ENCODE measurements at places on chromosomes 4 and X.

- no peak for DNase-seq
Observed at GRCh38 chrX:108033890-108034289, 11.0 kb upstream of the VSIG1 start.

GRCh38 chrX:38657562-38657961 is 96.2 kb downstream of the TSPAN7 start:
- no peak for DNase-seq

DNA sequence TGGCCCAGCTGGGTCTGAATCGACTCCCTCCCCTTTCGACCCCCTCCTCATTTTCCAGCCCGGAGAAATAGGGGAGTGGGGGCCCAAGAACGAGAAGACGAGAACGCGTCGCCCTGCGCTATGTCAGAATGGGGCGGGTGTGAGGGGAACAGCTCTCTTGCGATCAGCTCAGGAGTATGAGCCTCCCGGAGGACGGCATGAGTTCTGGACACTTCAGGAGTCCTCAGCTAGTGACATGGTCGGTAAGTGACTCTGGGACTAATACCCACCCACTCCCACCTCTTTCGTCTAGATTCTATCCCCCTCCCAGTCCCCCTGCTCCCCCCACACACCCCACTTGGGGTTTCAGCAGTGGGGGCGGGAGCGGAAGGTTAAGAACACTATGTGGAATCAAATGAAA is 944 bp downstream of the KLF8 start:
- no peak for DNase-seq

DNA sequence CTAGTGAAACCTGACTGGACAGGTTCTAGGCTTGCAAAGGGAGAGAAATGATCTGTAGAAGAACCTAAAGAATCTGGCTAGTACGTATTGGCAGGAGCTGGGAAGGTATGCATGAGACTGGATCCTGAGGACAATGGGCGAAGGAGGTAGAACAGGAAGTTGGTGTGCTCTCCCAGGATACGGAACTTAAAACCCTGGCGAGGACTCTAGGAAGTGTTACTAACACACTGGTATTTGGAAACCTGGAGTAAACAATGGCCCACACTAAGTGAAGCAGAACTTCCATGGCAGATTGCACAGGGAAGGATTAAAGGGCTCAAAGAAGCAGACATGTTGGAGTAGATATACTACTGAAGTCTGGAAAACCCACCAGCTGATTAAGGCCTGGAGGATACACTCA is 9.1 kb downstream of the SYN1 start:
- DNase-seq = no peak

GRCh38 chr4:109972786-109973528 is 60.3 kb downstream of the EGF start:
- DNase-seq = no peak

GRCh38 chr4:182174979-182175378 is 68.2 kb upstream of the TENM3 start:
- DNase-seq = no peak

GRCh38 chr4:135098061-135098460 is 896.5 kb upstream of the PABPC4L start:
- DNase-seq = no peak

- no peak for DNase-seq
Observed at GRCh38 chr4:54898056-54898562, 227.3 kb downstream of the KDR start.

DNA sequence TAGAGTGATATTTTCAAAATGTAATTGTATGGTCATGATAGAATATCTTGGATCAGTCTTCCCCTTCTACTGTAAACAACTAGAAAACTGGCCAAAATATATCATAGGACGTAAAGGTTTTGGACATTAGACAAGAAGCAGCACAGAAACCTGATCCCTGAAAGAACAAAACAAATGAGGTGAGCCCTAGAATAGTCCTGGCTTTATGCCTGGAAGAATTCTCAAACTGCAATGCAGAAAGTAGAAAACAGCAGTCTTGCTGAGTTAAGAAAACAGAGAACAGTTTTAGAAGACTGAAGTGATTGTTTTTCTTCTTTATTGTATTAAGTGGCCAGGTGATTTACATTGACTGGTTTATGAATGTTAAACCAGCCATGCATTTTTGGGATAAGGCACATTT is 19.5 kb downstream of the NSUN7 start:
- DNase-seq = no peak

DNA sequence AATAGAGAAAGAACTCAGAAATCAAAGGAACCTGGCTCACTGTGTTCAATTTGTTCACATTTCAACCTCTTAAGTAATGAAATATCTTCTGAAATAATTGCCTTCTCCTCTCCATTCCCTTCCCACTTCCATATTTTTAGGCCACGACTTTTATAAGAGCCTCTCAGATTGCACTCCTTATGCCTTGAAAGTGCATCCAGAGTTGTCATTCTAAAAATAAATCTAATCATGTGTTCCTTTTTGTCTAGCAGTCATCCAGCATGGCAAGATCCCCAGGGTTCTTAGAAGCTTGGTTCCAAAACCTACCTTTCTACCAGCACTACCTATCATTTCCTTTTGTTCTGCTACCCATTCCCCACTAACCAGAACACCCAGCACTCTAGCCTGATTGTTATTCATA is 42.4 kb upstream of the RPA4 start:
- no peak for DNase-seq

DNA sequence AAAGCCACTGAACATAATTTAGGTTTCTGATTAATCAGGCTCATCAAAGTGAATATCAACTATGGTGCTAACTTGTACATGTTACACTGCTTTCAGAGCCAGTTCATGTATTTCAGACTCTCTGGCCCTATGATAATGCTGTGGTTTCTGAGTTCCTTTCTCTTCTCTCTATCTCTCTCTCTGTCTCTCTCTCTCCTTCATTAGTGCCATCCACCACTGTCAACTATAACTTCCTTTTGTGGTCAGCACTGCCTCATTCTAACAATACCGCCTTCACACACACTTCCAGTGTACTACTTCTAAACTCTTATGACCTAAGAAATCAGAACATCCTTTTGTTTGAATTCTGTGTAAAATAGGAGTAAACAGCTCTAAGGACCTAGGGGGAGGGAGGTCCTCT is 907.1 kb downstream of the RPA4 start:
- no peak for DNase-seq

DNA sequence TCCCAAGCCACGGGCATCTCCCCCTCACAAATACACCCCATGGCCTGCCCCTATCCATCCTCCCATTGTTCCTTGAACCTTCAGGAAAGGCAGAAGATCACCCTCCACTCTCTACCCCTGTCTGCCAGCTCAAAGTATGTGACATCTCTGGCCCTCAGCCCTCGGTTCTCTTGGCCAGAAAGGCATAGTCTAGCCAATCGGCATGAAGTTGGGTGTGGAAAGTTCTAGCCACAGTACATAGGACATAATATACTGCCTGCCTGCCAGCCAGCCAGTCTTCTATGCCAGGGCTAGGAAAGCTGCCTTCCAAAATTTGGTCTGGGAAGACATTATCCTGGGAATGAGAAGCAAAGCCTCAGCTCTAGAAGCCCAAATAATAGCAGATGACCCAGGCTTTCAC is 3.2 kb upstream of the PLP1 start:
- no peak for DNase-seq

GRCh38 chr4:3065551-3065950 is 8.8 kb downstream of the HTT-AS start:
- no peak for DNase-seq

DNA sequence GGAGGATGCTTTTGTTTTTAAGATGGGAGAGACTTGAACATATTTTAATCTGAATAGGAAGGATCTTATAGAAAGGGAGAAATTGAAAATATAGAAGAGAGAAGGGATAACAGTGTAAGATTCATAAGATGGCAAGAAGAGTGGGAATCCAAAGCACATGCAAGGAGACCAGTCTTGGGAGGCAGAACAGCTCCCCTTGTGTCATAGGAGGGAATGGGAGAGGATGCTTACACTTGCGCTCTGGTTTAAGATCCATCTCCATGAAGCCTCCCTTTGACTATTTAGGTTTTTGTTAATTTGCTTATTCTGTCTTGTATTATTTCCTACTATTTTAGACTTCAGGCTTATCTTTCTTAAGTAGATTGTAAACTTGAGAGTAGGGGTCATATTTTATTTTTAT is 42.7 kb downstream of the KIF4A start:
- DNase-seq = no peak

GRCh38 chrX:19566359-19567222 is 51.3 kb upstream of the MAP3K15 start:
- DNase-seq = no peak

GRCh38 chr4:12978310-12978709 is 505.8 kb downstream of the RAB28 start:
- no peak for DNase-seq

DNA sequence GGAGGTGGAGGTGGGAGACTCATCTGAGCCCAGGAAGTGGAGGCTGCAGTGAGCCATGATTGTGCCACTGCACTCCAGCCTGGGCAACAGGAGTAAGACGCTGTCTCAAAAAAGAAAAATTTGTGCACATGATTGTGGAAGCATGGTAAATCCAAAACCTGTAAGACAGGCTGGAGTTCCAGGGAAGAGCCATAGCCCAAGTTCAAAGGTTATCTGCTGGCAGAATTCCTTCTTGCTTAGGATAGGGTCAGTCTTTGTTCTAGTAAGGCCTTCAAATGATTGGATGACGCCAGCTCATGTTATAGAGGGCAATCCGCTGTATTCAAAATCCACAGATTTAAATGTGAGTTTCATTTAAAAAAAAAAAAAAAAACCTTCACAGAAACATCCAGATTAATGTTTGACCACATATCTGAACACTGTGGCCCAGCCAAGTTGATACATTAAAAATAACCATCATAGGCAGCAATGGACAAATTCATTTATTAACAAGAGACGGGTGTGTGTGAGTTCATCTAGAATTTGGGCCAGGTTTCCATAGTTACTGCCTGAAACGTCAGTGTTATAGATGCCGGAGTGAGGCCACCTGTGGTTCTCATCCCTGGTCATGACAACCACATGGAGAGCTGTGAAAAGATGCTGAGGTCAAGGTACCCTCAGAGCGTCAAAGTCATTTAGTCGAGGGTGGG is 35.2 kb upstream of the SLC2A9 start:
- no peak for DNase-seq

- no peak for DNase-seq
Observed at GRCh38 chr4:95044324-95044837, 286.6 kb downstream of the BMPR1B start.

DNA sequence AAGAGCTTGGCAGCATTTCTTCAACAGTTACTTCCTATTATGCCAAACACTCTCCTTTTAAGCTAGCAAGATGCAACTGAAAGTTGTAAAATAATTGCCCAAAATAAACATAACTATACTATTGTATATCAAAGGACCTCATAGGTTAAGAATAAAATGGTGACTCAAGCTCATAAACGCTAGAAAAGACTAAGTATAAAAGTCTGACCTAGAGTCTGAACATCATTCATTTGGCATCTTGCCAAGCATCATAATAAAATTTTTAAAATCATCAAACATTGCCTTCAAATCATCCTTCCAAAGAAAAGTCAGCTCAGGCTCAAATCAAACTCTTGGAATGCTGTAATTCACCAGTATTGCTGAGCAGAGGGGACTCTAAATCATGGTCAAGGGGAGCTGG is 281.2 kb downstream of the QDPR start:
- no peak for DNase-seq

DNA sequence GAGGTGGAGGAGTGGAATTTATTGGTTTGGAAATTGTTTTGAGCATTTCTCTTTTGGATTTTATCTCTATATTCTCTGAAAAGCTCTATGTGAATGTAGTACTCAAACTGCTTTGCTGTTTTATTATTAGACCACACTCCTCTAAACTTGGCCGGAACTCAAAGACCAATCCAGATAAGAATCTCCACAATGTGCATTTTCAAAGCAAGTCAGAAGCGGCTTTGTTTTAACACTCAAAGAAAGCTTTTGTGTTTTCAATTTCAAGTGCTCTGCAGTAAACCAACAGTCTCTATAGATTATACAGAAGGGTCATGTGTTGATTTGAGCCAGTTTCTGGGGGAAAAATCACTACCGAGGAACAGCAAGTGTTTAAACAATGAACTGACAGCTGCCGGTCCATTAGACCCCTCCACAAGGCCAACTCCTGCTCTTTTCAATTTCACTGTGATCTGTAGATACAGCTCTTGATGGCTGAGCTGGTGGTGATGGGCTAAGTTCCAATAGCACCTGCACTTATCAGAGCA is 79.4 kb downstream of the FTHL17 start:
- no peak for DNase-seq

DNA sequence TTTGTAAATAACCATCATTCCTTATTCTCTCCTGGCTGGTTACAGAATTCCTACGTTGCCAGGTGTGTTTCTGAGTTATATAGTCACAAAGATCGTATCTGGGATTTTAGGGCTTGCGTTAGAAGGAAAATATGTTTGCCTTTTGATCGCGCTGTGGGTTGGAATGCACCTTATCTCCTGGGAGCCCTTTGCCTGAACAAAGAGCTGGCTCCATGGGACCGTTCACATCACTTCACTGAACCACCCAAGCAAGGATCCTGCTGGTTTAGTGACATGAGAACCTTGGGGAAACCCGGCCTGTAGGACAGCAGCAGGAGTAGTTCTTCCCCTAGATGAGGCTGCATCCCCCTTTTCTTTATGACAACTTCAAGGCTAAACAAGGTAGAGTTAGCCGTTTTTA is 51.6 kb downstream of the RS1 start:
- DNase-seq = no peak

DNA sequence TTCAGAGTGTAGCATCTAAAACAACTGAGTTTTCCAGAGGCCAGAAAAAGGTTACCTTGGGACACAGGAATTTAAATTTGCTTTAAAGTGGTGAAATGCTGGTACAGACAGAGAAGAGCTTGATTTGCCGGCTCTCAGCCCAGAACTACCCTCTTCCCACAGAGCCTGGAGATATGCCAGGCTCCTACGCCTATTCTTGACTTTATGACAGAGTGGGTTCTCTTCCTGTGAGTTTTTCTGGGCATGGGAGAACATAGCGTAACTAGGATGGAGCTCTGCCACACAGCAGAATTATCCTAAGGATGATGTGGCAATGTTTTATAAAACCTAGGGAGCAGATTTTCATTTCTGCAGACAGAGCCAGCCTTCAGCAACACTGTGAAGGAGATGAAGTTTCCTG is 241.8 kb downstream of the GRIA3 start:
- DNase-seq = no peak

DNA sequence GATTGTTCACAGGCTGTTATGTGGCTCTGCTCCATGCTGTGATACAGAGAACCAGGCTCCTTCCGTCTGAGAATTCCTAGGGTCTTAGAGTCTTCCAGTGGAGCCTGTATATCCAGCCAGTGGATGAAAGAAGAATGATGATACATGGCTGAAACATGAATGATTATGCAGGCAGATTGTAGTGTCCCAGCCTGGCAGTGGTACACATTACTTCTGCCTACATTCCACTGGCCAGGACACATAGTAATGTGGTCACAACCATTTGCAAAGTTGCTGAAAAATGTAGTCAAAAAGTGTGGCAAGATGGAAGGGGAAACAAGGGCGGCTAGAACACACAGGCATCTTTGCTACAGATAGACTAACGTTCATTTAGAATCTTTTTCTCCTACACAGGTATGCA is 4.5 kb upstream of the GBA3 start:
- no peak for DNase-seq

DNA sequence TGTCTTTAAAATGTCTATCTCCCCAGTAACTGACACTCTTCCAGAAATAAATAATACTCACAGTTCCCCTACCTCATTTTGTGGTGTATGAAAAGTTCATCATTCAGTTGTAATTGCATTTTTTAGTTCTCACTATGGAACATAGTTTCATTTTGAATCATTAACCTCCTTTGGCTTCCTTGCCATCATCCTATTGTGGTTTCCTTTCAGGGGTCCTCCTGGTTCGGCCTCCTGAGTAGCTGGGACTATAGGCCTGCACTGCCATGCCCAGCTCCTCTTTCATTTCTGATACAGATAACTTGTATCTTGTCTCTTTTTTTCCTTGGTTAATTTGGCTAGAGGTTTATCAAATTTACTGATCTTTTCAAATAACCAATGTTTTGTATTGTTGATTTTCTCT is 23.1 kb upstream of the BLTP1 start:
- DNase-seq = no peak

All from stimulated activated CD8-positive, alpha-beta memory T cell treated with anti-CD3 and anti-CD28 coated beads, Interleukin-7, amount 100 ng/mL, for 1 hour (primary cell).